ENCODE measurements at places on chromosomes 16 and 17. TPM values are rescaled to one million over a fixed set of nuclear protein-coding genes. Genes with fewer than 3 reads are reported as not detected.

SMURF2 gene
- total RNA-seq: 29.1 TPM

ZNF689 gene
- 7.8 TPM for total RNA-seq

CDH15 gene
- not detected for total RNA-seq

KRTAP3-1 gene
- total RNA-seq: not detected

CMIP gene
- 82.7 TPM for total RNA-seq

KLHL10 gene
- total RNA-seq: 0.07 TPM

MAP3K3 gene
- 16.6 TPM for total RNA-seq

SLC13A2 gene
- total RNA-seq: 0.15 TPM

KRT33A gene
- not detected for total RNA-seq

HOXB5 gene
- 1.5 TPM for total RNA-seq
